ENCODE measurements at places on chromosomes 3 and 15.

DNA sequence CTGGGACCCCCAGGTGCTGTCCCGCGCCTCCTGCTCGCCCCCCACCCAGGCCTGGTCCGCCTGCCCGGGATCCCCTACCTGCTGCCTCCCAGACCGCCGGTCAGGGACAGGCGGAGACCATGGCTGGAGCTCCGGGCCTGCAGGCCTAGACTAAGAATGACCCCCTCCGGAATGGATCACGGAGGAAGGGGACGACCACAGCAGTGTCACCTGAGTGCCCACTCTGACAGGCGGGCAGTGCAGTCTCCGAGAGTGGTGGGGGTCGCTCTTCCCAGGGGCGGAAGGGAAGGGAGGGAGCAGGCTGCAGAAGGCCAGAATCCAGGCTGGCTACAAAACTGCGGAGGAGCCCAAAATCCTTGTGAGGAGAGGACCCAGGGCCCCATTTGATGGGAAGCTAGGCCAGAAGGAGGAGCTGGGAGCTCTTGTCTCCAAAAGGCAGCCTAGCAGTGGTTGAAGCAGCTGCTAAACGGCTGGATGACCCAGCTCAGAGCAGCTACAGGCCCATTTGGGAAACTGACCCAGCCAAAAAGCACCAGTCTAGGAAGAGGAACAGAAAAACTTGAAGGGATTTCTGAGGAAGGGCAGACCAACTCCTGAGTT, 908 bp upstream of the RAB43 start:
- DNase-seq, result no peak

DNA sequence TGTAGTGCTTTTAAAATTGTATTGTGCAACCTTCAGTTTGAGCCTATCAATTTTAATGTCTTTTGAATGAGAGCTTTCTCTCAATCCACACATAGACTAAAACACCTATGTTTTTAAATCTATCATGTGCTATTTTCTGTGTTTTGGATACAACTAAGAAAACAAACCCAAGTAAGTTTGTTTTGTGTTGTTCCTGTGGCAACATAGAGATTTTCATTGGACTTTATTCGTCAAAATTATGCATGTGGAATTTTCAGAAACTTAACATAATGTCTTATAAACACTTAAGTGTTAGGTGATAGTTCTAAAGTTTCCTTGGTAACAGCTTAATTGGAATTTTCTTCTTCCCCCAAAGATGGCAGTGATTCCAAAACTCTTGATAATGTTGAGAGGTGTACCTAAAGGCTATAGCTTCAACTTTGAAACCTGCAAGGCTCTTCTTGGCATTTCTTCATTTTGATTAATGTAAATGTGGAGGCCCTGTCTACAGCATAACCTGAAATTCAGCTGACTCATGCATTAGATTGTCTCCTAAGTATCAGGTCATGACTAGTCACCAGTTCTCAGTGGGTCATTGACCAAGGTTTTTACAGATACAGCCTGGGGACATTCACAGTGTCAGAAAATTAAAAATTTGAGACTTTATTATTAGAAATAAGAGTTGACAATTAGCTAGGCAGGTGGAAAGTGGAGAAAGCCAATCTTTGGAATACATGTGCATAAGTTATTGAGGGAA, 44.4 kb downstream of the COL6A5 start:
- DNase-seq, result no peak

GRCh38 chr3:32303399-32303747, 64.9 kb downstream of the CMTM8 start:
- DNase-seq, result no peak

GRCh38 chr3:16838561-16838960, 46.2 kb upstream of the PLCL2 start:
- no peak for DNase-seq

- no peak for DNase-seq
These were observed 12.5 kb upstream of the RPP14 start for GRCh38 chr3:58293516-58293915.

GRCh38 chr3:23421811-23422516, 218.8 kb downstream of the UBE2E2 start:
- DNase-seq, result no peak

DNA sequence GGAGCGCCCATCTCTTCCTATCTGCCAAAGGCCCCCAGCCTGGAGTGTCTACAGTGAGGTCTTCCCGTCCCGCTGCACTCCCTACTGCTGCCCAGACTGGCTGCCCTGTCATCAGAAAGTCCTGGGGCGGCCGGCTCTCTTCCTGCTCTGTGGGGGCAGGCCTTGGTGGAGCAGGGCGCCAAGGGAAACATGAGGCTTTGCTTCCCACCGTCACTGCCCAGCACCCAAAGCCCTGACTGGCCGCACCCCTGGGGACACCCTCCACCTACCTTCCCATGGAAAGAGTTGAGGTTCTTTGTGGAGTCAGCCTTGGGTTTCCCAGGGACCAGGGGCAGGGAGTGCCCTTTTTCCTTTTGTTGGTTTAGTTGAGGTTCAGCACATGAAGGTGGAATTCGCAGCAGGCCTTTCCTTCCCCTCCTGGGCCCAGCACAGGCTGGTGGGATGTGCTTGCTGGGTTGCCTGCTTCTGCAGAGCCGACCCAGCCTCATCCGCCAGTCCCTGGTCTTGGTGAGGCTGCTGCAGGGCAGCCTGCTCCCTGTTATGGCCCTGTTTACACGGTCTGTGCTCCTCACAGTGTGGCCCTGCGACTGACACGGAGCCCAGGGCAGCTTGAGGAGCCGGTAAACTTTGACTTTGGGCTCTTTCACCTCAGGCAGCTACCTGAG, 51.8 kb upstream of the PLXNA1 start:
- no peak for DNase-seq

GRCh38 chr3:42192334-42193200, 73.4 kb downstream of the CCK start:
- no peak for DNase-seq

DNA sequence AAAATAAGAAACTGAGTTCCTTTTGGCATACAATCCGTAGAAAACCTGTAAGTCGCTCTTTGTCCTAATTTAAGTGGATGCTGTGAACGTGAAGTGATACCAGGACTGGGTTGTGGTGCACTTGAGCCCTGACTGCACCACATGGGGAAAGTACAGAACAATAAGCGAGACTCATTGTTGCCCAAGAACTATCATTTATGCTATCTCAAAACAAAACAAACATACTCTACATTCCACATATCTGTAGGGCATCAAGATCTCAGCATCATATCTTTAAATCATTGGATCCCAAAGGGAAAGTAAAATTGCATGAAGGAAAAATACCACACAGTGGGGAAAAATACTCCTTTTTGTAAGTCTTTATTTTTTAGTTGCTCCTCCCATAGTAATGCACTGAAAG, 580.3 kb downstream of the MECOM start:
- DNase-seq, result no peak

- no peak for DNase-seq
These were observed 28.9 kb downstream of the TBC1D2B start for GRCh38 chr15:78048628-78048920.

DNA sequence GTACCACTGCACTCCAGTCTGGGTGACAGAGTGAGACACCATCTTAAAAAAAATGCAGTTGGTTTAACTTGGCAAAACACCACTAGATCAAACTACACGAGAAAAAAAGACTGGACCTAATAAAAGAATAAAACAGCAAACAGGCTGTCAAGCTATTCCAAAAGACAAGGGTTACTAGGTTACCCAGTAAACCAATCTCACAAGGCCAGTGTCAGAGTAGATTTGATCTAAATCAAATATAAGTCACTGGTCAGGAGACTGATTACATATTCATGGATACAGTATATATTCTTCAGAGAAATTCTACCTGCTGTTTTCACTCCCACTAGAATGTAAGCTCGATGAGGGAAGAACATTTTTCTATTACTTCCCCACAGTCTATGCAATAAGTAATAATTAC, 2.5 kb upstream of the GANC start:
- no peak for DNase-seq

Data from fibroblast of skin of left biceps (primary cell).